Common myeloid progenitor, CD34-positive (primary cell): ENCODE measurements at places on chromosomes 6 and 20.

- DNase-seq = no peak
Measured at GRCh38 chr6:138526822-138527235, 27.5 kb upstream of the NHSL1 start.

DNA sequence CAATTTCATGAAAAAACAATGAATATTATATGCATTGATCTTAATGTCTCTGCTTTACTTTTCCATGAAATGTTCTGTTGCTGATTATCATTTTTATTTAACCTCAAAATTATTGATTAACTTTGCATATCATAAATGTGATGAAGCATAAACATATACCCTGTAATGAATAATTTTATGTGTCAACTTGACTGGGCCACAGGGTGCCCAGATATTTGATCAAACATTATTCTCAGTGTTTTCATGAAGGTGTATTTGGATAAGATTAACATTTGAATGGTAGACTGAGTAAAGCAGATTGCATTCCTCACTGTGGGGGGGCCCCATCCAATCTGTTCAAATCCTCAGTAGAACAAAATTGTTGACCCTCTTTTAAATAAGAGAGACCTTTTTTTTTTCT, 265.2 kb downstream of the CENPW start:
- no peak for DNase-seq

DNA sequence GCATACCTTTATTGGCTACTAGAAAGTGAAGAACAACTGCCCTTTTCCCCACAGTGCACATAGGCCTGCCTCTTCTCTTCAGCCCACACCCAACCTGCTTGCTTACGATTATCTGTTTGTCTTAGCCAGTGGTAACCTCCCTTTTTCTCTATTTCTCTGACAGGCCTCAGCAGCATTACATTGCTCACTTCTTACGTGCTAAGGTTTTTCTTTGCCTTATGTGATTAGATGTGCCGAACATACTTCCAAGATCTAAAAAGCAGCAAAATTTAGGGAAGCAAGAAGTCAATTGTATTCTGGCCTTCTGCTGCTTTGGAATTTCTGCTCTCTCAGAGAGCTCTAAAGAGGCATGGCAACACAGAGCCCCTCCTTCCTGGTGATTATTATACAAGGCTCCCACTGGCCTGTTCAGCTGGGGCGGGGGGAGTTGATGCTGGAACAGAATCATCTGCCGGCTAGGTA, 7.0 kb downstream of the B4GALT5 start:
- no peak for DNase-seq

- no peak for DNase-seq
Measured at GRCh38 chr20:24153101-24154040, 164.8 kb upstream of the GGTLC1 start.

- DNase-seq = no peak
Measured at GRCh38 chr6:12977206-12977605, 260.6 kb downstream of the PHACTR1 start.

- DNase-seq = peak; percentile 66
Measured at GRCh38 chr20:1894951-1895673, at the start of gene SIRPA. Gene SIRPA (plus strand): TSS chr20:1895407. CDS start chr20:1895448, 41 bp downstream.

GRCh38 chr20:39602649-39603048, 640.5 kb downstream of the DHX35 start:
- no peak for DNase-seq

DNA sequence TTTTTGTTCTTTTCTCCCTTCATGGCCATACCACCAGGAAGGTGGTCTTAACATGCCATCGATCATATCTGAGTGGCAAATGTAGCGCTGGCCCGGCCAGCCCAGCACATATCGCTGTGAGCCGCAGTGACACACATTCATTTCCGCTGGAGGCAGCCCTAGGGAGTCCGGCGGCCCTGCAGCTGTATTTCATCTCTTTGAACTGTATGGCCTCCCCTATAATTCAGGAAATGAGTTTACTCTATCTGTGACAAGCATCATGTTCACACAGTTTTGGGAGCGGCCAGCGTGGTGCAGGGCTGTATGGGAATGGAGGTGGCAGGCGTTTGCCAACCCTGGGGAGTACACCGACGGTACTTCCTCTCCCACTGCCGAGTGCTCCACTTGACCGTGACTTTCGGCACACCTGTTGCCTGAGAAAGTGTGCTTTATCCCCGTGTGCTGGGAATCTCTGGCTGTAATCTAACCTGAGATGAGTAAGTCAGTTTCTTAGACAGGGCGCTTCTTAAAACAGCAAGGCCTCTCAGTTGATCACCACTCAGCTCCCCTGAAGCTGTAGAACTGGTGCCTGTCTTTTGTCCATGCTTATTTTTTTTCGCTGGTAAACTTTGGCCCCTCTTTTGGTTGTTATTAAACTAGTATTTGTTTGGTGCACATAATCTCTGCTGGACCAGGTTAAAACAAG, 257.1 kb upstream of the TAB2 start:
- DNase-seq = peak; percentile 77

GRCh38 chr20:25073544-25073943, 8.4 kb downstream of the VSX1 start:
- no peak for DNase-seq
